ENCODE measurements at places on chromosomes 4 and X.
A peak's percentile ranks its signal among the peaks of the same experiment; 100 is the strongest.

DNA sequence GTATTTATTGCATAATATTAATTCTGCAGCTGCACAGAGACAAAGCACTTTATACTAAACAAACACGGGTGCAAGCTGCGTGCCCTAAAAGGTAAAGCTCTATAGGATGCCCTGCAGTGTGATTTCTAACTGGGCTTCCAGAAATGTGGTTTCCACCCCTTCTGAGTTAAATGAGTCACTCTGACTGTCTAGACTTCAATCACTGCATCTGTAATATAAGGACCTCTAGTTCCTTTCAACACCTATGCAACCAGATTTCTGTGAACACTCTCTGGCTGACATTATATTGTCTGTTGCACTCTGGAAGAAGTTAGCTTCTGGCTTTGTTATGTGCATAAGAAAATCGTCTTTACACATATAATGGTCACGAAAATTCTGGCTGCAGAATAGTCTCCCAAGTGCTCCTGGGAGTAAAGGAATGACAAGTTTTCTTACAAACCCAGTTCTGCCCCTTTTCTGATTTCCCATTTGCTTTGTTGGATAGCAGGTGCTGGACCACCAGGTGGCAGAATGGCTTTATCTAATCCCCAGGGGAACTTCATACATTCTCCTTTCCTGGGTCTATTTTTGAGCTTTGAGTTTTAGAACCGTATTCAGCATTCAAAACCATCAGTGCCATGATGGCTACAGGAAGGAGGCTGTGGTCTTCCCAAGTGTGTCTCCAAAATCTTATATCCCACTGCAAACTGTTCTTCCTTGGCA lies 842.2 kb downstream of the STIM2 start:
- no peak for DNase-seq

DNA sequence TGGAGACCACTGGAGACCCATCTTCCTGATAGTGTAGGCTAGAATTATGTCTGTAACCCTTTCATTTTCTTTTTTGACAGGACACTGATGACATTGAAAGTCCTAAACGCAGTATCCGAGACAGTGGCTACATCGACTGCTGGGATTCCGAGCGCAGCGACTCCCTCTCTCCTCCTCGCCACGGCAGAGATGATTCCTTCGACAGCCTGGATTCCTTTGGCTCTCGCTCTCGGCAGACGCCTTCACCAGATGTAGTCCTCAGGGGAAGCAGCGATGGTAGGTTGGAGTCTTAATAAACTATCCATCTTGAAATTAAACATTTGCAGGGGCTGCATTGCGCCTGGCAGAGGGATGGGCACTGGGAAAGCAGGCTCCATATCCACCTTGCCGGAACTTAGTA lies 75.4 kb downstream of the LIMCH1 start:
- DNase-seq, result no peak

- no peak for DNase-seq
Observed at GRCh38 chr4:83850435-83850834, 314.5 kb downstream of the GPAT3 start.

- DNase-seq, result no peak
Observed at GRCh38 chrX:44352758-44353157, 9.3 kb upstream of the EFHC2 start.

GRCh38 chr4:13483768-13484121 lies 395 bp downstream of the RAB28 start:
- peak; percentile 1 for DNase-seq

- no peak for DNase-seq
Observed at GRCh38 chrX:43735957-43736356, 79.9 kb downstream of the MAOA start.

GRCh38 chrX:31255310-31256033 lies 183.6 kb upstream of the FTHL17 start:
- no peak for DNase-seq

- DNase-seq, result peak; percentile 17
Observed at GRCh38 chr4:105895583-105896460, 551 bp downstream of the NPNT start.

DNA sequence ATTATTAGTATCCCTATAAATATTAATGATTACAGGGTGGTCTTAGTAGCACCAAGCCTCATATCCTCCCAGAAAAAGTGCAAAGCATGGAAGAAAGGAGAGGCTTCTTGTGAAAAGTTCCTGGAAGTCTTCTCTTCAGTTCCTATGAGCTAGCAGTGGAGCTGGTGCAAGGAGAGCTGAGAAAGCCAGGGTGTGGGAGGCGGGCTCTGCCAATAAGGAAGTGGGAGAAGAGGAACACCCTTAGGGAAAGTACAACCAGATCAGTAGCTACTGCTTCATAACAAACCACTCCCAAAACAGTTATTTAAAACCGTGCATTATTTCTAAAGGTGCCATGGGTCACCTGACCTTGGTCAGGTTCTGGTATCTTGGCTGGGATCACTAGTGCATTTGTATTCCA lies 72.4 kb downstream of the MAP9 start:
- no peak for DNase-seq

- no peak for DNase-seq
Observed at GRCh38 chrX:65300104-65300809, 234.3 kb downstream of the LAS1L start.

- DNase-seq, result no peak
Observed at GRCh38 chr4:110155654-110156053, 42.8 kb downstream of the ELOVL6 start.

- peak; percentile 54 for DNase-seq
Observed at GRCh38 chr4:24419181-24420034, 164.9 kb downstream of the DHX15 start.

GRCh38 chrX:72348247-72348979 lies 42.7 kb upstream of the CITED1 start:
- no peak for DNase-seq

GRCh38 chrX:82813671-82814078 lies 694.4 kb upstream of the POU3F4 start:
- DNase-seq, result no peak
